ENCODE measurements at places on chromosomes 7 and 10.

DNA sequence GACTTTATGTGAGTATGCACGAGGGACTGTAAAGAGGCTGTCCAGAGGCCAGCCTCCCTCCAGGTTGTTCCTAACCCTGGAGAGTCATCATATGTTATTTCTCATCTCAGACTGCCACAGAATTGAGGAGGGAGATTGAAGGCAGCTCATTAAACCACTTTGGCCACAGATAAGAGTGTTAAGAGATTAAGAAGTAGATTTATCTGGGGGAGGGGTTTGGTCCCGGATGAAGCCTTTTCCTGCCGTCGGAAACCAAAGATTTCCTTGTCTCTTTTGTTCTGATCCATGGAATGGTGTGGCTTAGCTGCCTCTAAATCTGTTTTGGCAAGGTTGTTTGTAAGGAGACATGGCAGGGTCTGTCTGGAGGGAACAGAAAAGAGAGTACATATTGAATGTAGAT is 338.8 kb downstream of the AUTS2 start:
- DNase-seq: no peak

- no peak for DNase-seq
These were observed 450.6 kb downstream of the DNAJB9 start for GRCh38 chr7:109020251-109020650.

DNA sequence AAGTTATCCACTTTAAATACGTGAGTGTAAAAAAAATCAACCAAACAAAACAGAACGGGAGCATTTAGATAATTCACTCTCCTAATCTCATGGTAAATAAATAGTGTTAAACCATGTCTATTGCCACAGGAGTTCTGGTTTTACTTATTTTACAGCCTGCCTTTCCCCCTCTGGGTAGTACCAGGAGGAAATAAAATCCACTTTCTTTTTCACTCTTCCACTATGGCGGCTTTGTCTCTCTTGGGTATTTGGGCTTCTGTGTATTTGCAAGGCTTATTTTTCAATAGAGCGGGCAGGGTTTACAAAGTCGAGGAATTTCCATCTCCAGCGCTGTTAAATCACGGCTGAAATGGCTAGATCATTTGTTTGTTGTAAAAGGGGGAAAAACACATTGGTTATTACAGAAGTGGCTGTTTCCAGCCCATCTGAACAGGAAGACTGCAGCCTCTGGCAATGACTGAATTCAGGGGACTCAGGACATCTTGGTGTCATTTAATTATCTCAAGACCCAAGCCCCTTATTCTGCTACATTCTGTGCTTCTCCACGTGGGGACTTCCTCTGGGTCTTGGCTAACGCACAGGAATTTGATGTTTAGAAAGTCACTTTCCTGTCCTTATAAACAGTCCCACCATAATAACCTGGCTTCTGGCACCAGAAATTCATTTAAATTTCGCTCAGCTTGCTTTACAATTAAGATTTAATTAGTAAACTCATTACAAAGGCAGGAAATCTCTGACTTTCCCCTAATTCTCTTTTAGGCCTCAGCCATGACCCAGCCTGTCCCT is 323.9 kb downstream of the GATA3 start:
- no peak for DNase-seq

GRCh38 chr10:70492786-70493659 is 14.5 kb downstream of the PALD1 start:
- DNase-seq: no peak

DNA sequence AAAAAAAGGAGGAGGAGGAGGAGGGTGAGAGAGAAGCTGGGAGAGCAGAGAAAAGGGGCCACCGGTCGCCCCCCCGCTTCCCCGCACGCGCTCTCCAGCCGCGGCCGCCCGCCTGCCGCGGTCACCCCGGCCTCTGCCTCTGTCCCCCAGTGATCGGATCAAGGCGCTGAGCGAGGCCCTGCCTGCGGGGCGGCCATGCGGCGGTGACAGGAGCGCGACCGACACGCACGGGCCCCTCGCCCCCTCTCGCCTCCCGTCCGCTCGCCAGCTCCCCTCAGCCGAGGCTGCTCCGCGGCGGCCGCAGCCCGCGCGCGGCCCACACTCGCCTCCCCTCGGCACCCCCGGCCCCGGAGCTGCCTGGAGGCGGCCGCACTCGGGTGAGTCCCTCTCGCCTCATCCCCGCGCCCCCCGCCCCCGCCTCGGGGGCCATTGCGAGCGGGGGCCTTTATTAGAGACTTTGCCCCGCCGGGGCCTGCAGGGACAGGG is at the start of gene GTF2I:
Gene GTF2I, plus strand, starts transcription at position 27 of the 486 bp plus-strand sequence. CDS start 31,411 bp downstream, outside the sequence.
- no peak for DNase-seq

DNA sequence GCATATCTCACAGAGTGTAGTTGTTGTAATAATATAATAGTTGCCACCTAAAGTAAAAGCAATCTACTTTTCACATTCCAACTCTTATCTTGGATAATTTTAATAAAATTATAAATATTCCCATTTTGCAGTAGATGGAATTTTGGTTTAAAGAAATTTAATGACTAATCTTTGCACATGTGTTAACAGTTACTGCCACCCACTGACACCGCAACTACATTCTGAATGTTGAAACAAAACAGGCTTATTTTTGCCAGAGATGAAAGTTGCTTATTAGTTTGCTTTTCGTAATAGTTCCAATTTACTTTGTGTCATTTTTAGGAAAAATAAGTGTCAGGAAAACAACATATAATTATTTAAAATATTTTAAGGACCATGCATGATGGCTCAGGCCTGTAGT is 557.5 kb upstream of the PCDH15 start:
- no peak for DNase-seq

GRCh38 chr10:80538481-80539185 is 931 bp downstream of the SH2D4B start:
- DNase-seq: no peak

GRCh38 chr7:37369906-37370305 is 78.8 kb downstream of the ELMO1 start:
- DNase-seq: no peak

GRCh38 chr10:37675449-37675848 is 182.0 kb downstream of the ZNF248 start:
- DNase-seq: no peak

GRCh38 chr7:25181532-25181931 is 46.8 kb downstream of the NPVF start:
- no peak for DNase-seq

GRCh38 chr7:78490524-78490923 is 692.0 kb downstream of the PHTF2 start:
- no peak for DNase-seq

- no peak for DNase-seq
These were observed 29.9 kb downstream of the LRRC20 start for GRCh38 chr10:70352401-70353097.

DNA sequence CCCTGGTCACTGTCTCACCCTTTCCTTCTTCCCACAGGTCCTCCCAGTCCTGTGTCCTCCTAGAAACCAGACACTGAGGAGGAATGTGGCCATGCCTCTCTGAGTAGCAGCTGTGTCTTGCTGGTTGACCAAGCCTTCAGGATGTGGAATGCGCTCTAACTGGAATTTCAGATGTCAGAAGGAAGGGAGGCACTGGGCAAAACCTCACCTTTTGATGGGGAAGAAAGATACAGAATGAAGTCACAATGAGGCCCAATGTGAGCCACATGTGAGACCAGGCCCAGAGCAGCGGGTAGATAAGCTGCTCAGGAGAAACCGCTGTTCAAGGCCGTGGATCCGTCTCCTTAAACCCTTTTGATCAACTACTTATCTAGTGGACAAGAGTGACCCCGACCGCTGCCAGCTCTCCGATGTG is 54.8 kb upstream of the ECHDC3 start:
- no peak for DNase-seq

- no peak for DNase-seq
These were observed 141.0 kb downstream of the PRKAG2 start for GRCh38 chr7:151735851-151736402.

GRCh38 chr7:71652510-71652909 is 520.6 kb downstream of the GALNT17 start:
- DNase-seq: no peak

DNA sequence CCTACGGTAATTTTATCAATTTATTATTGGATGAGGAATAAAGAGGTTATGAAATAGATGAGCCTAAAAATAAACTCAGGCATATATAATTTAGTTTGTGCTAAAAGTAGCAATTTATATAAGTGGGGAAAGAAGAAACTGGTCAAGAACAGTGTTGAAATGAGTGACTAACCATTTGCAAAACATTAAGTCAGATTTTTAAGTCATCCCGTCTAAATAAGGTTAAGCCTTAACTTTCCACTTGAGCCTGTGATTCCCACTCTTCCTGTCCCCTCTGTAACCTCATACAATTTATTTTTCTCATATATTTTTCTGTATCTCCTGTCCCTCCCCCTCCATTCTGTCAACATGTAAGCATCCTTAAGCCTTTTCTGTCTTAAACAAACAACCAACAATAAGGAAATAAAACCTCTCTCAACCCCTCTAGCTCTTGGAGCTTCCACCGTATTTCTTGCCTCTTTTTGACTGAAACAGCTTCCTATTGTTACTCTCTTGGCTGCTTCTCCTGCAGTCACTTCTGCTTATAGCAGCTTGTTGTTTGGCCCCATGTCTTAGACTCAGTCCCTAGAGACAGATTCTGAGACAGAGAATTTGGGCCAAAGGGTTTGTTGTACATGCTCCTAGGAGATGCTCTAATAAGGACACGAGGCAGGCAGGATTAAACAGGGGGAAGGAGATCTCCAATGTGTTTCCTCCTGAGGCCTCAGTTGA is 109.7 kb downstream of the GNAI1 start:
- DNase-seq: no peak

GRCh38 chr10:34880817-34881216 is 65.7 kb upstream of the PARD3 start:
- DNase-seq: no peak

- no peak for DNase-seq
These were observed 145.7 kb upstream of the AHR start for GRCh38 chr7:17152721-17153120.

DNA sequence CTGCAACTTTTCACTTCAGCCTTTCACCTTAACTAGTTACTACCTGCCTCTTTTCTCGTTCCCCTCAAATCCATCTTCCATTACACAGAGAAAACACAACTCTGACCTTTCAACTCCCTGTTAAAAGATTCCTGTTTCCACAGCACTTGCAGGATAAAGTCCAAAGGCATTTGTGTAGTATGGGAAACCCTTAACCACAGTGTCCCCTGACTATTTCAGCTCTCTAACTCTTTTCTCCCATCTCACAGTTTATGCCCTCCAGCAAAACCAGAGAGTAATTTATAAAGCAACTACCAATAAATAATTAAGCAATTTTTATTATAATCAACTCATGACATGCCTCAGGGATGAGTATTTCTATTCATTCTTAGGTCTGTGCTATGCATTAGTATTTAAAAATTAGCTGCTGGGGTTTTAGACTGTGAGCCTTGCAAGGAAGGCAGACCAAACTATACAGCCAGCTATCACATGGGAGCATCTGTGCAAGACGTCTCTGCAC is 51.0 kb downstream of the COL1A2 start:
- no peak for DNase-seq
